ENCODE measurements at places on chromosomes 4 and X.

- DNase-seq = no peak
These were observed 431.8 kb downstream of the KCTD8 start for GRCh38 chr4:44016570-44017421.

- no peak for DNase-seq
These were observed 56.6 kb upstream of the CHRDL1 start for GRCh38 chrX:110852180-110852579.

- DNase-seq = peak; percentile 36
These were observed 17.9 kb downstream of the CNOT6L start for GRCh38 chr4:77801260-77801608.

- peak; percentile 85 for DNase-seq
These were observed 21.8 kb downstream of the HAUS3 start for GRCh38 chr4:2220016-2220630.

DNA sequence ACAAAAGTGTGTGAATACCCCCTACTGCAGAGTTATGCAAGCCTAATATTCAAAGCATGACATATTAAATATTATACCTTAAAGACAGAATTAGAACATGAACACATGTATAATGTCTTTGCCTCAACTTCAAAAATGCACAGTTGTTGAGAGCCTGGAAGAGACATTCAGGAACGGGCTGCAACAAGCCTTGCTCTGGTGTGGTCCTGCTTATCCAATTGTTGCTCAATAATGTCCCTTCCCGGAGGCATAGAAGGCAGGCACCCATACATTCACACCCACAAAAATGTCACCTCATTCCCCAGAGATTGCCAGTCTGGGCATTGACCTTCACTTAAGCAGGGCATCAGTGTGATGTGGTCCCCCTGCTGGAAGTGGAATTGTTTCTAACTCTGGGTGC lies 238.8 kb downstream of the CBR4 start:
- DNase-seq = no peak

- no peak for DNase-seq
These were observed 1.2 kb downstream of the NPNT start for GRCh38 chr4:105896461-105896942.

DNA sequence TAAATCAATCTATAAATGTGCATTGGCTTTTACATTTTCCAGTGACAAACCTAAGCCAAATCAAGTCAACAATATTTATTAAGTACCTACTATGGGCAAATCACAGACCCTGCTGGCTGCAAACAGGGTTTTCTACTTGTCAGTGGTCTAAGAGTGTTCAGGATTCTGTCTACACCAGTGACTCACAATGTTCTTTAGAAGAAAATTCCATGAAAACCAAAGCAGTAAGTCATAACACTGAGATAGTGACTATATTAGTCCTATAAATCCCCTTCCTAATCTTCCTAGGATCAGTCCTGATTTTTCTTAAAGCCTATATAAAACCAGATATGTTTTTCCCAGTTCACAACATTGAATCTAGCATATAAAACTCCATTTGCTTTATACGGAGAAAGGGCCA lies 69.7 kb downstream of the PPP3CA start:
- no peak for DNase-seq

DNA sequence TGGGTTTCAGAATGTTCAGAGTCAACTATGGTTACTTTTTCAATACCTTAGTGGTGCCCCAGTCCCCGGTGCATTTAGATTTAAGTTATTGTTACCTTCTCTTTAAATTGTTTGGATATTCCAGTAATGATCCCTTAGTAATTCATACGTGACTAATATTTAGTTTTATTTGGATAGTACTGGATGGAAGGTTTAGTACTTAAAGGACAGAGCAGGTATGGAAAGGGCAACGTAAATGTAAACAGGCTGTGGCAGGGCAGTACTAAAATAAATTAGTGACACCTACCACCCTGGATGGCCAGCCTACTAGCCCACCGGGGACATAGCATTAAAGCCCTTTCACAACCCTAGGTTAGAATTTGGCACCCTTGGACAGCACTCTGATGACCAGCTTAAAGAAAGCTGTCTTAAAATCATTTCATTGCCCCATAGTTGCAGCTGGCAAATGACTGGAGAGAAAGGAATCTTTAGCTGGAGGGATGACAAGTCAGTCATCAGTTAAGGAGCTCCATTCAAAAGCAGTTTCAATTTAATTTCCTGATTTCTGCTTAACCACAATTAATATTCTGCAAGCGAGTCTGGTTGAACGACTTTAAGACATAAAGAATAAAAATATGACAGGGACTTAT lies 16.4 kb downstream of the PLP1 start:
- no peak for DNase-seq

DNA sequence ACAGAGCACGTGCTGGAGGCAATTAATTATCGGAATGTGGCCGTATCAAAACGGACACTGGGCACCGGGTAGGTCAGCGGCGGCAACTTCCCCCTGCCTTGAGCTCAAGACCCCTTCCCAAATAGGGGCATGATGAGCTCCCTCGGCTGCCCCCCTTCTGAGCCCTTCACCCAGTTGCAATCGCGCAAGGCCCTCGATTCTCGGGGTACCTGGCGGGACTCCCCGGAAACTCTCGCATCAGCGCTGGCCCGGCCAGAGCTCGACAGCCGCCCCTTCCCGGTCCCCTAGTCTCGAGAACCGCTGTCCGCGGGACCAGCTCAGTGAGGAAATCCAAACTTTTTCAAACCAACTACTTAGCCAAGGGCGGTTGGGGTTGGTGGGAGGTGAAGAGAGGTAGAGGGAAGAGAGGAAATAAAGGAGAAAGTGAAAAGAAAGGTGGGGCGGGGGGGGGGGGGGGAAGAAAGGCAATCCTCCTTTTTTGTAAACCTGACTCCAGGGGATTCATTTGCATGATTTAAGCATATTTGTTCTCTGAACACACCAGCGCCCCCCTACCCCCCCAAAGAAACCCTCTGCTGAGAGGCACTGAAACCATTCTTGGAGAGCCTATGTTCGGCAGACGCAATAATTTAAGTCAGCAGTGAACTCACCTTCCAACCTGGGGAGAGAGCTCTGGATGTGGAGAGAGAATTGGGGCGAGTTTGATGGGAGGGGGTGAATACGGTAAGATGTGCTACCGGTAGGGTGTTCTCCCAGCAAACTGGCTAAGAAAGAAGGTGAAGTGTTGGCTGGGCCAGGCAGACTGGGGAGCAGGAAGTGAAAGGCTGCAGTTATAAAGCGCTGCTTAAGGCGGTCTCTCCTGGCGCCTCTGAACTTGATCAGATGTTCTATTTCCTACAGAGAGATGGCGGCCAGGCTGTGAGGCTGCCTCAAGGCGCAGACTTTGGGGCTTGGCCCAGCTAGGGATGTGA lies 2.0 kb upstream of the ZIC3 start:
- DNase-seq = no peak

DNA sequence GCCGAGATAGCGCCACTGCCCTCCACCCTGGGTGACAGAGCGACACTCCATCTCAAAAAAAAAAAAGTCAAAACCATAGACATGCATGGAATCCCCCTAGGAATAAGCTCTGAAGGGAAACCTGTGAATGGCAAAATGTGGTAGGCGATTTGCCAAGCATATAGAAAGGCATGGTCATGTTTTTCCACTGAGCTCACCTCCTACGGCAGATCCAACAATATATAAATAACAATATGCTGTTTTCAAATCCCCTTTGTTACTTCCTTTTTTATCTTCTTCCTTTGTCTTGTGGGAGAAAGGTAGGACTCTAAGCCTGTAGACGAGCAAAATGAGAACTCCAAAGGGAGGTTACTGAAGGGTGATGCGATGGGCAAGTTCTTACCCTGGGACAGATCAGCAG lies 219.0 kb downstream of the PALLD start:
- DNase-seq = no peak

DNA sequence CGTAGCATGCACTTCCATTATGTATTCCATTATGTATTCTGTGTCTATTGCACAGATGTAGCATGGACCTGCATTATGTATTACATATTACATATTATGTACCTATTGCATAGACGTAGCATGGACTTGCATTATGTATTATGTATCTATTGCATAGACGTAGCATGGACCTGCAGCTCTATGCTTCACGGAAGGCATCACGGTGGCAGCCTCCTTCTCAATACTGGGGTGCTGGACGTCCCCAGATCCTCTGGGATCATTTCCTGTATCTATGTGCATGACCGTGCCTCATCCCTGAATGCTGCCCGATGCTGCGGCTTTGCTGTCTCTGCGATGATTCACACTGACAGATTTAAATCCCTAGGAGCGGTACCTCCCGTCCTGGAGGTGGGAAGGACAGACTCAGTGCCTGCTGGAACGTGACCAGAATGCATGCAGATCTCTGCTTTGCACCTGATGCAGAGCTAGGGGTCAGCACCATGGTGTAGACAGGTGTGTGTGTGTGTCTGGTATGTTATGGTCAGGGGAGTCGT lies 317.5 kb downstream of the DHRSX start:
- no peak for DNase-seq

DNA sequence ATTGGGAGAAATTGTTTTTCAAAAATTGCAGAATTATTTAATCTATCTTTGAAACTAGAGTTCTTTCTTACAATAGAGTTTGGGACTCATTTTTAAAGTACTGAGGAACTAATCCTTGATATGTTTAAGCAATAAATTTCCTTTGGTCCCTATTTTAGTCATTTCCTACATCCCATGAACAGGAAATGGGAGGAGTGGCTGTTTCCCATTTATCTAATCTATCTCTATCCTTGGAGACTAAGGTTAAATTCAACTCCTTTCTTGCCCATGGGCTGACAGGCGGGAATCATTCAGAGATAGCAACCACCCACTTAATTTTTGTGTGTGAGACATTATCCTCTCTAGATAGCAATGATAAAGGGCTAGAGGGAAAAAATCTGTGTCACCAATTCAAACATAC lies 131.6 kb upstream of the EMCN start:
- DNase-seq = no peak

- DNase-seq = no peak
These were observed 14.7 kb upstream of the PITX2 start for GRCh38 chr4:110637408-110638088.

DNA sequence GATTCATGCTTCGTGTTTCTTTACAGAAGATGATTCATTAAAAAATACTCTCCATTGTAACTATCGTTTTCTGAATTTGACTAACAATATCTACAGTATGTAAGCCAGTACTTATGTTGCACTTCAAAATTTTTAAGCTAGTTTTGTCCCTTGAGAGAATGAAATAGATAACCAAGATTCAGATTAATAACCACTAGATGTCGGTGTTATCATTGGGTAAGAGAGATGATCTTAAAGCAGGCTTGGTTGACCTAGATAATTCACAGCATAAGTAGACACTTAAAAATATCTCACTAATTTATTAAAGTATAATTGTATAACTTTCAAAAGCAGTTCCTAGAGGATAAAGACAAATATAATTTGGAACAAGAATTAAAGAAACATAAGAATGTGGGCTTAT lies 430.9 kb downstream of the C4orf33 start:
- DNase-seq = no peak

GRCh38 chr4:152100379-152101201 lies 339.8 kb upstream of the GATB start:
- peak; percentile 86 for DNase-seq

DNA sequence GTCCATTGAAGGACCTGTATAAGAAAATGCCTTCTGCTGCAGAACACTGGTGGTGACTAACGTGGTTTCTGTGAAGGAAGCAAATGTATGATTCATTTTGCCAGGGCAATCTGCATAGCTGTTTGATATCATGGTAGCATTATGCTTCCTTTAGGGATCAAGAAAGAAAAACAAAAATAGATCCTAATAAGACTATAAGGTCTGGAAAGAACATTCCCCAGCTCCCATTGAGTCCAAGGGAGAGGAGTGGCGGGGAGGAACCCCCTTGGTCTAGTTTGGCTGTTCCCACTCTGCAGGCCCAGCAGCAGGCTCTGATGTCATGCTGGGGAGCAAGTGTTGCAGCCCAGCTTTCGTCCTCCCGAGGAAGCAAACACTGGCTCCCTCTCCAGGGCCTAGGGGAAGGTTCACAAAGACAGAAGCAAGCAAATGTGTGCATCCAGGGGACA lies 154.5 kb upstream of the GALNT7 start:
- DNase-seq = no peak

DNA sequence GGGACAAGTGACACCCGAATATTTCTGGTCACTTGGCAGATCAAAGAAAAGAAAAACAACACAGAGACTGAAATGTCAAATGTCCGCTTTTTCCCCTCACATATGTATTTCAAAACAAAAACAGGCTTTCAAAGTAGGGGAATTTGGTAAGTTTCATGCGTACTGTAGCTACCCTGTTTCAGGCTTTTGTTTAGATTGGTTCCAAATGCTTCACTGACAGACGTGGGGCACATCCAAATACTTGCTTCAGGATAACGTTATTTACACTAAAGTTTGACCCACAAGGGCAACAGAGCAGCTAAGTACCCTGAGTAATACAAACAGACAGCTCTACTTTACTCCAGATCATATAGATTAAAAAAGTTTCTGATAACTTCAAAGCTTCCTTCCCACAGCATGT lies 804.5 kb upstream of the POU3F4 start:
- DNase-seq = no peak

DNA sequence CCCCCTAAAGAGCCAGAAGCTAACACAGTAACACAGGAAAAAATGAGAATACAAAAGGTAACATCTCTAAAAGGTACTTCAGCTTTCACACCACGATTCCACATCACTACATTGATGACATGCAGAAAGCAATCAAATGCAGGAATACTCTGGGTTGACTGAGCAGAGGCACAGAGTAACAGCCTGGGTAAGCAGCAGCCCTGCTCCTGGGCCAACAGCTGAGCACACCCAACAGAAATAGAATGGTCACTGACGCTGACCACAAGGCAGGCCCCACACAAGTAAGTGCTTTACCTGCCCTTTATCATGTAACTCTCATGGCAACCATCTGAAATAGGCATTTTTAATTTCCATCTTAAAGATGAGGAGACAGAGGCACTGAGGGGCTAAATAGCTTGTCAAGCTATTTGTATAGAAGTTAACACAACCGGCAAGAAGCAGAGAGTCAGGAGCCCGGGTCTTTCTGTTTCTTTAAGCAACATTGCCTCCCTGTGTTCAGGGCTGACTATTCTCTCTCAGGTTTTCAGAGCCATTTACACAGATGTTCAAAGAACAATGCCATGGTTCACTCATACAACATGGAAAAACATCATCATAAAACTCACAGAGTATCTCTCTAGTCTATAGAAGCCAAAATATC lies 168.9 kb downstream of the ZNF674 start:
- DNase-seq = peak; percentile 38

- peak; percentile 39 for DNase-seq
These were observed 117.3 kb downstream of the ENPP6 start for GRCh38 chr4:184100297-184100885.

Measured in CD4-positive, alpha-beta T cell treated with Interleukin-17A for 4 hours (primary cell).